ENCODE measurements at places on chromosomes 16 and 17.

GRCh38 chr17:8231701-8232100, 16.2 kb downstream of the CTC1 start:
- no peak for DNase-seq

GRCh38 chr17:51132964-51133319, 12.3 kb upstream of the SPAG9 start:
- no peak for DNase-seq

DNA sequence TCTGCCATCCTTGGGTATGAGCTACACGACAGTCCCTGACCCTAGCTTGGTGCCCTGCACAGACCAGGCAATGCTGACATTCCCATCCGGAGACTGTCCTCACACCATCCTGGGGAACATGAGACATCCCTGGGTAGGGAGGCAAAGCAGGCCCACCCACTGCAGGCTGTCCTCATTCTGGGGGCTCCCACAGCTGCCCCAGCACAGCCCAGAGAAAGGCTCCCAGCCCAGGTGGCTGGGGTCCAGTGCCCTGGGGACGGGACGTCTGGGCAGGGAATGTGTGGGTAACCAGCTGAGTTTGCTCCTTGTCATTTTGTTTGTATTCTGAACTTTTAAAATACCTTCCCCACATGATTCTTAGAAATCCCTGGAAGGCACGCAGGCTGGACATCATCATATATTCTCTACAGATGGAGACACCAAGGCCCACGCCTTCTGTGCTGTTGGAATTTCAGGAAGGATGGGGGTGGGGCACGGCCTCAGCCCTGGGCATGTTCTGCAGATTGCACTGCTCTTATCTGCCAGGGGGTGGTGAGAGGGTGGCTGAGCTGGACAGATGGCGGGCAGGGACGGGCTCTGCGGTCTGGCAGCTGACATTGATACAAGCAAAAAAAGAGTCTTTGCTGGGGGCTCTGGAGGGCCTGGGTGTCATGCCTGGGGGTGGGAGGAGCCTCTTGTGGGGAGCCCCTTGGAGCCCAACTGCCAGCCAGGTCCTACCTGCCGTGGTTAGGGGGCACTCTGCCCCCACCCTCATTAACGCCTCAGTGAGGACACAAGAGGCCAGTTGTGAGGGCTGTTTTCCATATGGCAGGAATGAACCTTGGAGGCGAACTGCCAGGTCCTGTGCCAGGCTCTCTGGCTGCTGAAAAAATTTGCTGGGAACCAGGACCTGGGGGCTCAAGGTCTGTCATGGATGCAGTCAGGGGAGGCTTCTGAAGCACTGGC, 28.4 kb downstream of the LRRC75A start:
- no peak for DNase-seq

DNA sequence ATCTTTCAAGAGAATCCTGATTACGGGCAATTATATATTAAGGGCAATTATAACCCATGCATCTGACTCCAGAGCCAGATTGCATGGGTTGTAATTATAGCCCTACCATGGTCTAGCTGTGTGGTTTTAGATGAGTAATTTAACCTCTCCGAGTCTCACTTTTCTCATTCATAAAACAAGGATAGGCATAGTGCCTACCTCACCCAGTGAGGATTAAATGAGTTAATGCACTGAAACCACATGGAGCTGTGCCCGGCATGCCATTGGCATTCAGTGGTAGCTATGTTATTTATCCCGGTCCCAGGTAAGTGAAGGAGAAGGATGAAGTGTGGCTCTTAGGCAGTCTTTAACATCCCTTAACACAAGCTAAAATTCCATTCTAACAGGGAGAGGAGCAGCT, 6.3 kb downstream of the SNX20 start:
- DNase-seq = no peak

DNA sequence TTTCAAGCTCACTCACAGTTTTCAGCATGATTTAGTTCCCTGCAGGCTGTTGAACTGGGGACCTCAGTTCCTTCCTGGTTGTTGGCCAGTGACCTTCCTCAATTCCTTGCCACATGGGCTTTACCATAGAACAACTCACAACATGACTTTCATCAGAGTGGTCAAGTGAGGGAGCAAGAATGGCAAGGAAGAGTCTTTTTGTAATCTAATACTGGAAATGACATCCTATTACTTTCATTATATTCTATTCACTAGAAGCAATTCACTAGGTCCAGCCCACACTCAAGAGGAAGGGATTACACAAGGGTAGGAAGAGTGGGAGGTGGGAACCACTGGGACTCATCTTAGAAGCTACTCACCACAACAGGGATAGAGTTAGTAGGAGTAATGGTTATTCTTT, 57.6 kb downstream of the SYT17 start:
- no peak for DNase-seq

Data from activated T-helper 1 cell treated with anti-CD3 and anti-CD28 coated beads, Interleukin-2, amount 50 U/mL, for 16 hours (primary cell).